ENCODE measurements at places on chromosomes 12 and 14. TPM values are rescaled to one million over a fixed set of nuclear protein-coding genes. Genes with fewer than 3 reads are reported as not detected.

Gene IL26
- not detected for total RNA-seq

Gene ADAMTS20
- 1.6 TPM for total RNA-seq

Gene RAD9B
- 1.9 TPM for total RNA-seq

Gene CDCA4
- total RNA-seq, result 22.8 TPM

Measured in camera-type eye (tissue), 1 donor.